ENCODE measurements at places on chromosomes 11 and 22. TPM values are rescaled to one million over a fixed set of nuclear protein-coding genes. Genes with fewer than 3 reads are reported as not detected.

Gene DCUN1D5
- polyA plus RNA-seq = 33.5 TPM

Gene GRIK4
- 1.1 TPM for polyA plus RNA-seq

- no peak for DNase-seq
These were observed 232.2 kb upstream of the PITPNB start for GRCh38 chr22:28151151-28151816.

DNA sequence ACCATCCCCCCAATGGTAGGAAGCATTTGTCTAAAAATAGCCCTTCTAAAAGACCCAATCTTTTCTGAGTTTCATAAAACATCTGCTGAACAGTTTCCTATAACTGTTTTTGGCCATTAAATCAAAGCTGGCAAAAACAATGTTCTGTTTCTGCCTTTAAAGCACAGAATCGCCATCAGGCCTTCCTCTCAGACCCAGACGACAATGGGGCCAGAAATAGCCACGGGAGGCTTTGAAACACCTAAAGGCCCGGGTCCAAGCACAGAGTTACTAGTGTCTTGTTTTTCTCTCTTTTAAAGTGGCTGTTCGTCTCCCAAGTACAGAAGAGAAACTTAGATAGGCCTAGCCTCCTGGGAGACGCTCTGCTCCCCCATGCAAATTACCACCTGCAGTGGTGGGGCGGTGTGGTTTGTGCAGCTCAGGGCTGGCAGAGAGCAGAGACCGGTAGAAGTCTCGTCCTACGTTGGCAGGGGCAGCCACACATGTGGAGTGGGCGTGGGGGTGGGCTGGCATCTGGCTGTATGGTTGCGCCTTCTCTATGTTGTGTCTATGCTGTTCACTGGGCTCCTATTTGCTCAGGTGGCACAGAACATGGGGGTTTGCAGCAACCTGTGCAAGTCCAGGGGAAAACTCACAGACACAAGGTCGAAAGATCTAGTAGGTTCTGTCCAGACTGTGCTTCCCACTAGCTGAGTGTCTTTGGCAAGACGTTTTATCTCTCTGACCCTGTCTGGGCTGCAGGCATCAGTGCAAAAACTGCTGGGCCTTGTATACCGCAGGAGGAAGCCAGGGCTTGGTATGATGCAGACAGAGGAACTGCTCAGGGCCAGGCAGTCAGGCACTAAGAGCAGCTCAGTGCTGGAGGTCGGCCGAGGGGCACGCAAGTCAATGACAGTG, 23.6 kb upstream of the ETS1 start:
- DNase-seq = no peak

- DNase-seq = no peak
These were observed 163.6 kb downstream of the GRIK4 start for GRCh38 chr11:120675171-120675570.

- no peak for DNase-seq
These were observed 644.2 kb downstream of the ETS1 start for GRCh38 chr11:127943152-127943551.
